ENCODE measurements at places on chromosomes 11 and 22.

DNA sequence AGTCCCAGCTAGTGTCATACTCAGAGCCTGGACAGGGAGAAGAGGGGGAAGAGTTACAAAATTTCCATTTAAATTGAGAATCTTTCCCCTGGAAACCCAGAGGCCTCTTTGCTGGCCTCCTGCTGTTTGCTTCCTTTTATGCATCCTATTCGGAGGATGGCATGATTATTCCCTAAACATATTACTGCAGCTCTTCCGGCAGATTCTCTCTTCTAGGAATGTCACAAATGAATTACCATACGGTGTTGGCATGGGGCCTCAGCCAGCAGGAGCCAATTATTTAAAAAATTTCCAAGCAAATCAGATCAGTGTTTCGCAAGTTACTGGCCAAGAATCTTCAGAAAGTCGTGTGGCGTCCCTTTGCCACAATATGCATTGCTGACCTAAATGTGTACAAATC lies 326.7 kb upstream of the NCAM1 start:
- DNase-seq: no peak

GRCh38 chr22:29393019-29393608 lies 4.7 kb upstream of the AP1B1 start:
- DNase-seq: no peak

- no peak for DNase-seq
Measured at GRCh38 chr22:43994006-43994405, 30.1 kb upstream of the PARVB start.

DNA sequence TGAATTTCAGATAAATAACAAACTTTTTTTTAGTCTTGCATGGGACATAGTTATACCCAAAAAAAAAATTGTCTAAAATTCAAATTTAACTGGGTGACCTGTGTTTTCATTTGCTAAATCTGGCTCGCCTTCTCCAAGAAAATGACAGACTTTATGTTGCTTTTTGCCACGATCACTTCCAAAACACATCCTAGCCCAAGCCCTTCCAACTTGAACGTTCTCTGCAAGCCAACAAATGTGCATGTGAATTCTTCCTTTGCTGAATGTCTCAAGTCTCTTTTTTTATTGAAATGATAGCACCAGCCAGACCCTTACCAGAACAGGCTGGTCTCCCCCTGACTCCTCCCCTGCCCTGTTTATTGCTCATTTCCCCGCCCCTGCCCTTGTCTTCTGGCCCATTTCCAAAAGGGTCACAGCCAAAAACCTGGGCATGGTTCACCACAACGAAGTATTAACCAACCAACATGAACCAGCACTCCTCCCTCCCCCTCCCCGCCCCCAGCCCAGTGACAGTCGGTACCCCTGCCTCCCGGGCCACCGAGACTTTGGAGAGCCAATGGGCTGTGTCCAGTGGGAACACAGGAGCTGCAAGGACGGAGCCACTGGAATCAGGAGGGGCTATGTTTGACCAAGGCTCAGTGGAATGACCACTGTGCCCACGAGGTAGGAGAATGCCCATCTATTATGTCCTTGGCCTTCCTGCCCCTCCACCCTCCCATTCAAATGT lies 63.2 kb downstream of the BTG4 start:
- DNase-seq: no peak

- DNase-seq: peak; percentile 81
Measured at GRCh38 chr11:72224564-72225410, at the start of gene INPPL1. TSS of gene INPPL1 (plus strand) at chr11:72224767. CDS start at chr11:72224985, 218 bp downstream.

DNA sequence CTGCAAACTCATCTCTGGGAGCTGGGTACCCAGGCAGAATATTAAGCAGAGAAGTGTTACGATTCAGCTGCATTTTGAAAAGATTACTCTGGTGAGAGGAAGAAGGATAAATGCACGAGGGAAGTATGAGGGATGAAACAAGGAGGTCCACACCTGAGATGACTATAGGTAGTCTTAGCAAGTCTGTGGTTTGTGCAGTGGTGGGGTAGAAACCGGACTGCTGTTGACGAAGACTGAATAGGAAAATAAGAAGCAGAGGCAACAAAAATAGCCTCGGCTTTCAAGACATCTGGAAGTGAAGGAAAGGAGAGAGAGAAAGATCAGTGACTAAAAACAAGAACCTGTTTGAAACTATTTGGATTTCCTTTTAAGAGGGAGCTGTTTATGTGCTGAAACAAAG lies 810.8 kb downstream of the OPCML start:
- DNase-seq: no peak

- no peak for DNase-seq
Measured at GRCh38 chr11:23010790-23011335, 150.6 kb upstream of the CCDC179 start.

DNA sequence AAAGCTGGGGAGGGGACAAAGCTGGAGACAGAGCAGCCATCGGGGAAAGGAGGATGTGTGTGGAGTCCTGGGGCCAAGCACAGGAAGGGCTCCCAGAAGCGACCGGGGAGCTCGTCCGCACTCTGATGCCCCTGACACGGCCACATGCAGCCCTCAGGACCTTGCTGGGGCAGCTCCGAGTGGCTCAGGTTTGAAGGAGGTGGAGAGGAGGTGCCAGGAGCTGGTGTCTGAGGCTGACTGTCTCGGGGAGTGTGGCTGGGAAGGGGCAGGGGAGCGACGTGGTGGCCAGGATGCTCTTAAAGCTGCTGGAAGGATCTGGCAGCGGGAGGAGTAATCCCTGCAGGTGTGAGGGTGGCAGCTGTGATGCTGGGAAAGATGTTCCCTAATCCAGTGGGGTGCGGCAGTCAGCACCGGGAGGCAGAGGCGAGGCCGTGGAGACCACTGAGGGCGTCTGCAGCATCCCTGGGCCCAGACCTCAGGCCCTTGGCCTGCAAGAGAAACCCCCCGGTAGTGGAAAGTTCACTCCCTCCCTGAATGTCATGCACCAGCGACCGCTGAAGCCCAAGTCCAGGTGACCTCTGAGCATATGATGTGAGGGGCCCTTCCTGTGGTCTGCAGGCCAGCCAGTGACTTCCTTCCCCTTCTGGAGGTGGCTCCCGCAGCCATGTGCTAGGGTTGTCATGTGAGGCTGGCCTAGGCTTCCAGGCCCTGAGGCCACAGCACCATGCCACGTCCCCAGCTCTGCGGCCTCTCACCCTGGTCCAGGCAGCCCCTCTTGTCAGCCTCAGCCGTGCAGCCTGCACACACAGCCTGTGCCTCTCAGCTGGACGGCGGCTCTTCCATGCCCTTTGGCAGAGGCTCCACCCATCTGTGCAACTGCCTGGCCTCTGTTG lies 17.2 kb upstream of the CTSD start:
- DNase-seq: no peak

GRCh38 chr11:35243774-35244173 lies 104.8 kb downstream of the CD44 start:
- no peak for DNase-seq

DNA sequence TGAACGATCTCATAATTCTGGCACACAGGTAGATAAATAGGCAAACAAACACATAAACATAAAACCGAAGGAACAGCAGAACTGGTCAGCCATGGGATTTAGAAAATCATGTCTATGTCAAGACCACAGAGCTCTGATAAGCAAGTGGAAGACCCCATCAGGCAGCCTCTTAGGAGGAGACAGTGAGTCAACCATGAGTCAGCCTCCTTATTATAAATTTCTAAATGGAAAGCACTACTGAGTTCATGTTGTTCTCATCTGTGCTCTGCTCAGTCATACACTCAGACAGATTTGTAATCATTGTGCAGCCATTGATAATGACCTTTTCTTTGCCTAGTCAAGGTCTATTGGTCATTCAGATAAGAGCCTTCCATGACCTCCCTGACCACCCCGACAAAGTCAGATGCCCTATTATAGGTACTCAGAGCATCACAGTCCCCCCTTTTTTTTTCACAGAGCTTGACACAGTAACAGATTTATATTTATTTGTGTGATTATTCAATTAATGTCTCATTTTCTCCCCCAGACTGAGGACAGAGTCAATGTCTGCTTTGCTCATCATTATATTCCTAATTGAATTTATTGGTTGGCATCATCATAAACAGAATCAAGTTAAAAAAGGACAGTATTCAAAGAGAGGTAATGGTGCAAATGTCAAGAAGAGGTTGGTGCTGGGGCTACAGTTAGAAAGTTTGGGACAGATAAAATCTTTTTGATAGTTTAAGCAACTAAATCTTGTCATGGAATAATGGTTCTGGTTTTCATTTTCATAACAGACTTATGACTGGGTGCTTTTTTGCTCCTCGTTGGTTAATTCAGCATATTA lies 579.7 kb upstream of the CCDC90B start:
- peak; percentile 16 for DNase-seq

DNA sequence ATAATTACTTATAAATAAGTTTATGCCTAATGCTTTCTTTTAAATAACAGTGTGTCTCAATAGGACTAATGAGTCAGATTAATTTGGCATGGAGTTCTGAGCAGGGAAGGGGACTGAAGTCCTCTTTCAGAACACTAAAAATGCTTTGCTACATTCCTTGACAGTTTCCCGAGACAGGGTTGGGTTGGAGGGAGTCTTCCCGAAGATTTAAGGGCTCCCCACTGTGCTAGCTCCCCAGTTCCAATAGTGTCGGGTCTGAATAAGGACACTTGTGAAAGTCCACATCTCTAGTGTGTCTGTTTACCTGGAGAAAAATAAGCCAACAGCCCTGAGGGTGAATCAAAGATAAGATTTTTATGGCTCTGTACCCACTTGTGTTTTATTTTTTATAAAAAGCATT lies 41.8 kb upstream of the HSD17B12 start:
- DNase-seq: no peak

DNA sequence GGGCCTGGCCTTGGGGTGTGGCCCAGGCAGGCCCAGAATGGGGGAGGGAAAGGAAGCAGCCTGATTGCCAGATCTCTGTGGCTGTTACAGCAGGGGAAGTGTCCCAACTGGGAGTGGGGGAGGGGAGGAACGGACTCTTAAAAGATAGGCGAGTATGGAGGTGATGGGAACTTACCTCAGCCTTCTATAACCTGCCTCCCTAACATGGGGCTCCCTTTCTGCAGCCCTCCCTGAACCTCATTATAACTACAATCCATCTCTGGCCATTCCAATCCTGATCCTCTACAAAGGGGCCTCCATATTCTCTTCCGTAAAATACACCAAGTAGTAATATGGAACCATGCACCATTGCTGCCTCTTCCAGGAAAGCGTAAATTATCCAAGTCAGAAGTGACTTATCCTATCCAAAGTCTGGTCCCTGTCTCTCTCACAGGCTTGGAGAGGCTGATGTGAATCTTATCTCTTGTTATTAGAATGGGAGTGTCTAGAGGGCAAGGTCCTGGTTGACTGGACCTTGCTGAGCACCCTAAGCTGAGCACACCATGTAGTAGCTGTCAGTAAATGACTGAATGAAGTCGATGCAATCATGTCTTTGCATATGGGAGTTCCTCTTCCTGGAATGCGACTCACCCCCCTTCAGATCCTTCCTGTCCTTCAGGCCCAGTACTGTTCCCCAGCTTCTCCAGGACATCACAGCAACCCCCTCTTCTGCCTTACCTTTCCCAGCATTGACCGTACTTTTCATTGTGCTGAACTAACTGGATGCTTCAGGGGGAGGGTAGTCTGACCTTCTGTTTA lies 5.9 kb downstream of the RHOG start:
- no peak for DNase-seq

DNA sequence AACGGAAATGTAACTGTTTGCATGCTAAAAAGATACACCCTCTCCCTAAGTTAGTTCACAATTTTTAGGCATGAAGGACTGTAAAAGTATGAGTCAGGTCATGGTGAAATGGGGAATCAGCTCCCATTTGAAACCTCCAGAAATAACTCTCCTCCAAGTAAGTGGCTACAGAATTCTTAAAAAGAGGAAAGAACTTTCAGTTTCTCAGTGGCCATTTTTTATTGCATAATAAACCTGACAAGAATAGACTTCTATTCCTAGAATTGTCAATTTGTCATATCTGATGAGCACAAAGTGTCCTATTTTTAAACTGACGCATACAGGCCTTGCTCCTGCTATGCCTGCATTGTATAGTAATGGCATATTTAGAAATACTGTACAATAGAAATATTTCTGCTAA lies 612.2 kb downstream of the CNTN5 start:
- DNase-seq: peak; percentile 9

DNA sequence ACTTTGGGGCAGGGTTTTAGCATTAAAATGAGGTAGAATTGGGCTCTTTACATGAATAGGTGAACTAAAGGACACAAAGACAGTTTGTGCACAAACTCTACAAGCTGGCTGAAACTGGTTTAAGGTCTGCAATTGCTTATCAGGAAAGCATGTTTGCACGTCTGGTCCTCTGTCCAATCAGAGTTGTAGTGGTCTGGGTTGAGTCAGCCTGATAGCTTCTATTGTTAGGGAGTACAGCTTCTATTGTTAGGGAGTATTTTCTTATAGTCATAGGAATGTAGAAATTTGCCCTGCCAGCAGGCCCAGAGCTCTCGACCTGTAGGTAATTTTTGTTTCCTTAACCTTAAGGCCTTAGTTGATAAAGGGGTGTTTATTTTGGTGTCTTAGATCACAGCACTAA lies 1422.4 kb downstream of the LRRC4C start:
- DNase-seq: peak; percentile 5

DNA sequence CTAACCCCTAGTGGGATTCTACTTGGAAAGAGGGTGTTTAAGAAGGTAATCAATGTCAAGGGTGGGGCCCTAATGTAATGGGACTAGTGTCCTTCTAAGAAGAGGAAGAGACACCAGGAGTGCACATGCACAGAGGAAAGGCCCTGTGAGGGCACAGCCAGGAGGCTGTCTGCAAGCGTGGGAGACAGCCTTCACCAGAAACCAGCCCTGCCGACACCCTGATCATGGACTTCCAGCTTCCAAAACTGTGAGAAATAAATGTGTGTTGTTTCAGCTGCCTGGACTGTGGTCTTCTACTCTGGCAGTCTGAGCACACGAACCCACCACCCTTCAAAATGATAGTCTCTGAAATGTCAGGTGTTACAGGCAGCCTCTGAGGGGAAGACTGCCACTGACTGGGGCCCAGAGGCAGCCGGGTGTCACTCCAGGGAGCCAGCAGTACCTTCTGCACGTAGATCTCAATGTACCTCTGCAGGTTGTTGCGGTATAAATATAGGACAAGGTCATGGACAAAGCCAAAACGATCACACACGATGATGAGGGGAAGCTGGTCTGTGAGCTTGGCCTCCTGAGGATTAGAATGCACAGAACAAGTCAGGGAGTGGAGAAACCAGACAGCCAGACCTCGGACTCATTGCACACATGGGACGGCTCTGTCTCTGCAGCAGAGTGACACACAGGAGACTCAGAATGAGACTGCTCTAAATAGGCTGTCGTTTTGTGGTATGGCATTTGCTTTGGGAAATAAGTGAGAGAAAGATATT lies 43.9 kb upstream of the SLC25A1 start:
- no peak for DNase-seq

DNA sequence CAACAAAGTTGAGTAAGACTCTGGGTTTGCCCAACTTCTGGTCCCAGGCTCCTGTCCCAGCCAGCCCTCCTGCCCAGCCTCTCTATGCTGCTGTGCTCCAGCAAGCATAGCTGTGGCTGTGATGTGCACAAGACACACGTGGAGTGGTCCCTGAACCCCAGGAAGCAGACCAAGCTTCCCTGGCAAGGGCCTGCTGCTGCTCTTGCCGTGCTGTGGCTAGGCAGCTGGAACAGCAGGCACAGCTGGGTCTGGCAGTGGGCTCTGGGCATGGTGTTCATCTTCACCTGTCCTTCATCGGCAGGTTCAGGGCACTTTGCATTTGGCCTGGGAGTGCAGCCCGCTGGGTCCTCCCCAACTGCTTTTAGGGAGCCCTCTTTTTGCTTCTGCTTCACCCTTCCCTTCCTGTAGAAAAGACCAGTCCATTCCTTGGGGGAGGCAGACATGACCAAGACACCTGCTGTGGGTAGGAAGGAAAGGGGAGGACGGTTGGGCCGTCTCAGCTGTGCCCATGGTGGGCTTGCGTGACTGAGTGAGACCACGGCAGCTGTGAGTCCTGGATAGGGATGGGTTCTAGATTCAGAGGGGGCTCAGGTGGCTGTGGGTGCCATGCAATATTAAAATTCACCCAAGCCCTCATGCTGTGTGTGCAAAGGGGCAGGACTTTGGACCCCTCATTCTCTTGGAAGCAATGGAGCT lies 26.1 kb upstream of the ETS1 start:
- no peak for DNase-seq
